ENCODE measurements at places on chromosomes 12 and 14.

DNA sequence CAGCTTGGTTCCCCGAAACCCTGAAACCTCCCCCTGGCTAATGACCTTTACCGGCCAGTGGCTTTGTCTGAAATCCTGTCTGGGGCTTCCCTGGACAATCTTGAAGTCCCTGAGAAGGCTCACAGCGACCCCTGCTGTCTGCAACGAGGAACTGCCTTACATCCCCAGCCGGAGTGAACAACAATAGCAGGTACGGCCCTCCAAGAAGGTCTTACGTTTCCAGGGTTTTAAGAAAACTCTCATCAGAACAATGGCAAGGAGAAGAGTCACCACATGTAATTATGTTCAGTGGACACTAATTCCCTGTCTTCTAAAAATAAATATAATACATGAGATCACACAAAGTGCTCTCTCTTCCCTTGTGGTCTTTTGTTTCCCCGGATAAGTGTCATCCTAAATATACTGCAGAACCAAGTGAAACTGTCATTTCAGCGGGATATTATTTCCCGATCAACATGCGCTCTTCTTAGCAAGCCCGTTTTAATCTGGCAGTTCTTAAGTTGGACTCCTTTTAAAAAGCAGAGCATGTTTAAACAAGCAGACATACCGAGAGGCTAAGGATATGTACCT lies 53.3 kb downstream of the RBM19 start:
- no peak overlapping the region for H3K27ac ChIP-seq
- H3K36me3 ChIP-seq: peaks cover 10% of the 10 kb centered on the region
- H3K27me3 ChIP-seq: no peaks in the 10 kb centered on the region
- H3K4me1 ChIP-seq: no peaks in the 10 kb centered on the region
- H3K4me3 ChIP-seq: no peak overlapping the region
- DNase-seq: peak; percentile 66

GRCh38 chr12:111168009-111168900 lies 200.6 kb downstream of the PHETA1 start:
- H3K4me1 ChIP-seq: peaks cover 15% of the 10 kb centered on the region
- peak; percentile 52 for DNase-seq
- H3K27ac ChIP-seq: no peak overlapping the region
- H3K4me3 ChIP-seq: no peak overlapping the region
- H3K27me3 ChIP-seq: peaks cover 4% of the 10 kb centered on the region
- H3K36me3 ChIP-seq: no peaks in the 10 kb centered on the region

DNA sequence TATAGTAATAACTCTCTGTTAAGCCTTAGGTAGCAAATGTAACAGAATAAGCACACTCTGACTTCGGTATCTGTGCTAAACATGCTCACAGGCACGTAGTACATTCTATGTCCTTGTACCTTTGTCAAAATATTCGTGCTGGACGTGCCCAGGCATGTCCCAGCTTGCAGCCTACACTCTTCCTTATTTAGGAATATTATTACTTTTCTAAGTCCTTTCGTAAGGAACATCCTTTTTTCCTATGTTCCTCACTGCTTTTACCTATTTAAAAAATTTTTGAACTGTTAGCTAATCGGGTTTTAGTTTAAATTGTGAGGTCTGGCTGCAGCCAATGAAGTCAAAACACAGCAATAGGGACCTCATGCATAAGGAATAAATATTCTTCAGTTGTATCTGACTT lies 24.1 kb upstream of the UBC start:
- H3K27ac ChIP-seq: no peak overlapping the region
- H3K4me1 ChIP-seq: peaks cover 24% of the 10 kb centered on the region
- peaks cover 14% of the 10 kb centered on the region for H3K36me3 ChIP-seq
- peak; percentile 51 for DNase-seq

GRCh38 chr14:99467336-99468078 lies 13.2 kb downstream of the SETD3 start:
- H3K4me1 ChIP-seq: peaks cover 17% of the 10 kb centered on the region
- peaks cover 14% of the 10 kb centered on the region for H3K36me3 ChIP-seq
- H3K27me3 ChIP-seq: no peaks in the 10 kb centered on the region
- no peak for DNase-seq

DNA sequence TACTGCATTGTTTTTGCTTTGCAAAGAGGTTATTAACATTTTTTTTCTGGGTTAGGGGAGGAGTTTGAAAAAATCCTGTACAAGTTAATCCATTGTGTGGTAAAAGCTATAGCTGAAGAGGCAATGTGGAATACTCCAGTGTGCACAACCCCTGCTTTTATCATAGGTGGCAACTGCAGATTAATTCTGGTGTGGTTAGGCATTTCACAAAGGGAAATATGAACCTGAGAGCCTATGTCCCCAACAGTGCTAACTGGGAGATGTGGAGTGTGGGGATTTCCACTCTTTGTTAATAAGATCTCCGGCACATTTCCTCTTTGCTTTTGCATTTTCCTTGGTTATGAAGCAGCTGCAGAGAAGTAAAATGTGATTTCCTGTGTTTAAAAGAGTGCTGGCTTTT lies 33.6 kb downstream of the PRORP start:
- no peaks in the 10 kb centered on the region for H3K27me3 ChIP-seq
- peak overlapping the region; percentile 37 for H3K27ac ChIP-seq
- peaks cover 20% of the 10 kb centered on the region for H3K36me3 ChIP-seq
- H3K4me3 ChIP-seq: no peak overlapping the region

GRCh38 chr14:65476273-65476941 lies 63.9 kb downstream of the FUT8 start:
- peaks cover 39% of the 10 kb centered on the region for H3K36me3 ChIP-seq
- peak overlapping the region; percentile 47 for H3K27ac ChIP-seq
- peaks cover 55% of the 10 kb centered on the region for H3K4me1 ChIP-seq

DNA sequence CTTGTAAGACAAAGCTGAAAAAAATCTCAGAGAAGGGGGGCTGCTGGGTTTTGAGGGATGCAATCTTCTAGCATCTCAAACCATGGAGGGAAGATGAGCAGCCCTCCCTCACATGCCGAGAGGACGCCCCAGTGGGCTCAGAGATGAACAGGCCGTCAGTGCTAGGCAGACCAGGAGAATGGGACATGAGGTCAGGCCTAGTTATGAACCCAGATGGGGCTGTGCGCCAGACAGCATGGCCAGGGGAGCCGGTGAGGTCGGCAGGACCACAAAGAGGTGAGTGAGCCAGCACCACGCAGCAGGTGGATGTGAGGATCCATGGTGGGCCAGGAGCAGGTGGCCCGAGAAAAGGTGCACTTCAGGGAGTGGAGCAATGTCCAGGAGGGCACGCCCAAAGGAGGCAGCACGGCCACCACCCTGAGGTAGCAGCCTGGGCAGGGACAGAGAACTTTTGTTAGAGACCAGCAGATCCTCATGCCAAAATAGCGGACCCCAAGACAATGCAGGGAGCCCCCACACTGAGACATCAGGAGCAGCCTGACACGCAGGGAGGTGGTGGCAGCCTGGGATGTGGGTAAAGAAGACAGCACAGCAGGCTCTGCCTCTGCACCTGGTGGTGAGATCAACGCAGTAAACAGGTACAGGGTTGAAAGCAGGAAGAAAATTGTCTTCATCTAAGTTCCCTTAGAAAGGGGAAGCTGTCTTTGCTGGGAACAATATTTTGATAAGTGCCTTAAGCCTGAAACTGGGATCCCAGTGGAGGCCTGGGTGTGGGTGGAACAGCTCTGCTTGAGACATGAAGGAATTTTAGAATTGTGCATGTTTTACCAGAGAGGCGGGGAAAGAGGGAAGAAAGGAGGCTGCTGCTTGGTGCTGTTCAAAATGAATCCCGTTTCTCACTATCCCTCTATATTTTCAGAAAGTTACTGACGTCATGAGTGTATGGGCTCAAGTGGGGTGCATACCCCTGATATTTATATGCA lies 17.8 kb upstream of the MCRS1 start:
- no peaks in the 10 kb centered on the region for H3K27me3 ChIP-seq
- H3K27ac ChIP-seq: no peak overlapping the region
- H3K36me3 ChIP-seq: peaks cover 6% of the 10 kb centered on the region
- no peak for DNase-seq
- no peak overlapping the region for H3K4me3 ChIP-seq
- peaks cover 13% of the 10 kb centered on the region for H3K4me1 ChIP-seq

DNA sequence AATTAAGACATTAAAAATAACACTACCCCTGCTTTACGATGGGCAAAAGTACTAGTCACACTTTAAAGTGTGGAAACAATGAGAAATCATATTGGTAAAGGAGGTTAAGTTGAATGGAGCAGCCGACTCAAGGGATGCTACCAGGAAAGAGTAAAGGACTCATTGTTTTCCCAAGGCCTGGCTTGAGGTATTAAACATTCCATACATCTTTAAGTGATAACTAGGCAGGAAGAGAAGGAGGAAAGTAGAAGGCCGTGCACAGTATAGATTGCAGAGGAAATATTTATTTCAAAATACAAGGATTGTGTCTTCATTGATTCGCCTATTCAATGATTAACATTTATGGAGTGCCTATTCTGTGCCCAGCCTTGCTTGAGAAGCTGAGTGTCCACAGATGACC lies 20.6 kb upstream of the YARS2 start:
- H3K36me3 ChIP-seq: no peaks in the 10 kb centered on the region
- no peaks in the 10 kb centered on the region for H3K4me1 ChIP-seq
- no peak overlapping the region for H3K4me3 ChIP-seq
- DNase-seq: no peak

GRCh38 chr14:85453401-85454225 lies 76.3 kb upstream of the FLRT2 start:
- H3K4me1 ChIP-seq: no peaks in the 10 kb centered on the region
- H3K36me3 ChIP-seq: no peaks in the 10 kb centered on the region
- no peak overlapping the region for H3K4me3 ChIP-seq
- H3K27ac ChIP-seq: no peak overlapping the region
- no peak for DNase-seq

DNA sequence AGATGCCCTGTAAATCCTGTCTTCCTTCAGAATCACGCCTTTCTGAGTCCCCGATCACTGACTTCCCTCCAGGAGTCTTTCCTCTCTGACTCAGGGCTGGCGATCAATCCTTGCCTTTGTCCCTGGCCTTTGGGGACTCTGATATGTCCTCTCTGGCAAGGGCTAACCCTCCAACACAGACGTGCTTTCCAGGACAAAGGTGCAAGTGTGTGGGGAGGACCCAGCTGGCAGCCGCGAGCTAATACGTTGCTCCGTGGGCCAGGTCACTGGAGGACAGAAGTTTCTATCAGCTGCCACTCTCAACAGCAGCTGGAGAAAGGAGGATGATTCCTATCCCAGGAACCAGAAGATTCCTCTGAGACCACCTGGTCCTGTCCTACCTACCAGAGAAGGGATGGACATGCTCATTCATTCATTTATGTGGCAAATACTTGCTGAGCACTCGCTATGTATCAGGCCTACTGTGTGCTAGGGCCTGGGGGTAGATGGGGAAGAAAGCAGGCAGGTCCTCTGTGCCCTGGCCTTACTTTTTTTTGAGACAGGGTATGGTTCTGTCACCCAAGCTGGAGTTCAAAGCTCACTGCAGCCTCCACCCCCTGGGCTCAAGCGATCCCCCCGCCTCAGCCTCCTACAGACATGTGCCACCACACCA lies 8.5 kb upstream of the SCARB1 start:
- H3K27me3 ChIP-seq: peaks cover 11% of the 10 kb centered on the region
- no peak for DNase-seq
- peaks cover 16% of the 10 kb centered on the region for H3K4me1 ChIP-seq
- H3K4me3 ChIP-seq: no peak overlapping the region
- H3K36me3 ChIP-seq: no peaks in the 10 kb centered on the region

- H3K27me3 ChIP-seq: no peaks in the 10 kb centered on the region
- H3K4me1 ChIP-seq: peaks cover 51% of the 10 kb centered on the region
- H3K4me3 ChIP-seq: peak overlapping the region; percentile 63
- H3K27ac ChIP-seq: peak overlapping the region; percentile 84
- H3K36me3 ChIP-seq: peaks cover 12% of the 10 kb centered on the region
Measured at GRCh38 chr14:61569812-61570548, 125.3 kb upstream of the HIF1A start.

DNA sequence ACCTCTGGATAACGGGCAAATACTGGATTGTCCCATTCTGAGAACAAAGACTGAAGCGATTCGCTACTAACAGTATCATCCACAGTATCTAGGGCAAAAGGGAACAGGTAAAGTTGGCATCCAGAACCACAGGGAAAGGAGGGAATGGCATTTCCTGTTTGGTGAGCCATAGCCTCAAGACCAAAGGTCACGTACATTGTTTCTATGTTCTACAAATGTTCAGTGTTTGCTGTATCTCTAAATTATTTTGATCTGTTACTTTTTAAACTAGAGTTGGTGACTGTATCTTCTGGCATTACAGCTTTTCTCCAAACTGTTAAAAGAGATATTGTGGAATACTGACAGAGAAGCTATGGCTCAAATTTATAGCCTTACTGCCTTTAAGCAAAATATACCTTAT lies 9.7 kb downstream of the MLH3 start:
- H3K27ac ChIP-seq: no peak overlapping the region
- no peak overlapping the region for H3K4me3 ChIP-seq
- H3K27me3 ChIP-seq: no peaks in the 10 kb centered on the region
- peaks cover 5% of the 10 kb centered on the region for H3K4me1 ChIP-seq
- no peak for DNase-seq

- no peak overlapping the region for H3K4me3 ChIP-seq
- H3K4me1 ChIP-seq: peaks cover 12% of the 10 kb centered on the region
- H3K36me3 ChIP-seq: peaks cover 52% of the 10 kb centered on the region
- DNase-seq: no peak
- H3K27me3 ChIP-seq: no peaks in the 10 kb centered on the region
Measured at GRCh38 chr12:112496496-112496895, 77.7 kb downstream of the PTPN11 start.

- DNase-seq: peak; percentile 80
- H3K36me3 ChIP-seq: no peaks in the 10 kb centered on the region
- H3K27me3 ChIP-seq: peaks cover 7% of the 10 kb centered on the region
- H3K4me3 ChIP-seq: no peak overlapping the region
- no peak overlapping the region for H3K27ac ChIP-seq
Measured at GRCh38 chr12:49866859-49867569, 24.1 kb upstream of the BCDIN3D start.

DNA sequence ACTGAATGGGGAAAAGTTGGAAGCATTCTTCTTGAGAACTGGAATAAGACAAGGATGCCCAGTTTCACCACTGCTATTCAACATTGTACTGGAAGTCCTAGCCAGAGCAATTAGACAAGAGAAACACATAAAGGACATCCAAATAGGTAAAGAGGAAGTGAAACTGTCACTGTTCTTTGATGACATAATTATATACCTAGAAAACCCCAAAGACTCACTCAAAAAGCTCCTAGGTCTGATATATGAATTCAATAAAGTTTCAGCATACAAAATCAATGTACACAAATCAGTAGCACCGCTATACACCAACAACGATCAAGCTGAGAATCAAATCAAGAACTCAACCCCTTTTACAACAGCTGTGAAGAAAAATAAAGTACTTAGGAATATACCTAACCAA lies 157.3 kb upstream of the DDHD1 start:
- DNase-seq: no peak
- peaks cover 19% of the 10 kb centered on the region for H3K4me1 ChIP-seq
- H3K27me3 ChIP-seq: peaks cover 6% of the 10 kb centered on the region
- no peak overlapping the region for H3K27ac ChIP-seq
- H3K36me3 ChIP-seq: no peaks in the 10 kb centered on the region
- no peak overlapping the region for H3K4me3 ChIP-seq
